ENCODE measurements at places on chromosomes 6 and 20.

DNA sequence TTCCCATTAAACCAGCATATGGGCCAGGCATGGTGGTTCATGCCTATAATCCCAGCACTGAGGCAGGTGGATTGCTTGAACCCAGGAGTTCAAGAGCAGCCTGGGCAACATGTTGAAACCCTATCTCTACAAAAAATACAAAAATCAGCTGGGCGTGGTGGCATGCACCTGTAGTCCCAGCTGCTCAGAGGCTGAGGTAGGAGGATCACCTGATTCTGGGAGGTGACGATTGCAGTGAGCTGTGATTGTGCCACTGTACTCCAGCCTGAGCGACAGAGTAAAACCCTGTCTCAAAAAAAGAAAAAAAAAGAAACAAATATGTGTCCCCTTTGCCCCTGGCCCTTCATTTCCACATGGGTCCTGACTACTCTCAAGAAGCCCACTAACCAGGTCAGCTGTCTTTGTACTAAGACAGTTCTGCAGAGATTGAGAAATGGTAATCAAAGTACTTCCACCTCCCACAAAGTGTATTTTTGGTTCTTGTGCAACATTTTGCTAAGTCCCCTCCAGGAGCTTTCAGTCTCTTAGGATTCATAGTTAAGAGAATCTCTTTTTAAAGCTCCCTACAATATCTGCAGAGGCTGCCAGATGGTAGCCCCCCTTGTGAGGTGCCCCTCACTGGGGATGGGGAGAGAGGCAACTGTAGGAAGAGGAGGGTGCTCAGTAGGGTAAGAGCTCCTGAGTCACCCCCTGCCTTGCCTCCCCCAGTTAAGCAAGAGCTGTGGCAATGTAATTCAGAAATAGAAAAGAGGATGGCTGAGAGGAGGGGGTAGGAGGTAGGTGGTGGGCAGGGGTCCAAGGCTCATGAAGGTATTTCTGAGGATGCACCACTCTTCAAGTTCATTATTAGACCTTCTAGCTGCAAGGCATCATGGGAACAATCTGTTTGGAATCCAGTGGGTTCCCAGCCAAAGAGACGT lies 16.5 kb upstream of the WFDC2 start:
- DNase-seq, result no peak

GRCh38 chr20:6299456-6299855 lies 176.6 kb upstream of the FERMT1 start:
- no peak for DNase-seq

- DNase-seq, result no peak
Observed at GRCh38 chr20:36128463-36129159, 25.9 kb upstream of the EPB41L1 start.

GRCh38 chr6:18154507-18155149 lies at the start of gene TPMT:
Gene TPMT (minus strand): TSS chr6:18155077. CDS start chr6:18149127, 5,950 bp downstream.
- DNase-seq, result no peak

DNA sequence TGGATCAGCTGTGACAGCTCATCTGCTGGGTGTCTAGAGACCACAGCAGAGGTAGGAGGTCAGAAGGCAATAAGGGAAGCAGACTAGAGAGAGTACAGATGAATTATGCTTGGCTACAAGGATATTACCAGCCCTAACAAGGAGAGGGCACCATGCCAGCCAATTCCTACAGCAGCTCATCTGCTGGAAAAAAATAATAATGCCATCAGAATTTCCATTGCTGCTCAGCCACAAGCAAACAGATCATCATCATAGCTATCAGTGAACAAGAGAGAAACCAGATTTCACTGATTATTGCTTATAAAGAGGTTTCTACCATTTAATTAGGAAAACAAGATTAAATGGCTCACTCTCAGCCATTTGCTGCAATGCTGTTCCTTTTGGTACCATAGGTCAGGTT lies 66.5 kb downstream of the PSMG4 start:
- DNase-seq, result no peak

DNA sequence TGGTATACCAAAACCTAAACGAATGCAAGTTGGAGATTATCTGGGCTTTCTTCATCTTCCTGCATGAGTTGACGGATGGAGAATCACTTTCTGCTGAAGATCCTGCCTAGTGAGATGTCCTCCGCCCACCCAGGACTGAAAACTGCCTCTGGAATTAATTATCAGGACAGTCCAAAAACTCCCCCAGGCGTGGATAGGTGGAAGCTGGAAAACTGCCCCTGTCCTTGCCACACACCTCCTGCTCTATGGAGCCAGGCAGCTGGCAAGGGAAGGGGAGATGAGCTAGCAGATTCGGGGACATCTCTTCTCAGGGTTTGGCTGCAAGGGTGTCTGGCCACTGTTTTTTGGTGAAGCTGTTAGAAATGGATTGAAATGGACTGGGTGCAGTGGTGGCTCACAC lies 89.3 kb upstream of the ZNFX1 start:
- no peak for DNase-seq

DNA sequence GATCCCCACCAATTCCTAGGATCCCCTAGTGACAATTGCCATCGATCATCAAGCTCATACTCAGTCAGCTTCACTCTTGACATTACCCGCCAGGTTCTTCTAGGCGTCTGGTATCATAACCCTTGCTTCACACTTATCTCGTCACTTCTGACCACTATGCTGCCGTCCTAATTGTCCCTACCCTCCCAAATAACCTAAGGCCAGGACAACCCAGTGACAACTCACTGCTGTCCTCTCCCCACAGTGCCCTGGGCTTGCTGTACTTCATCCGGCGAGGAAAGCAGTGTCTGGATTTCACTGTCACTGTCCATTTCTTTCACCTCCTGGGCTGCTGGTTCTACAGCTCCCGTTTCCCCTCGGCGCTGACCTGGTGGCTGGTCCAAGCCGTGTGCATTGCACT lies 3.7 kb downstream of the SYS1 start:
- no peak for DNase-seq

DNA sequence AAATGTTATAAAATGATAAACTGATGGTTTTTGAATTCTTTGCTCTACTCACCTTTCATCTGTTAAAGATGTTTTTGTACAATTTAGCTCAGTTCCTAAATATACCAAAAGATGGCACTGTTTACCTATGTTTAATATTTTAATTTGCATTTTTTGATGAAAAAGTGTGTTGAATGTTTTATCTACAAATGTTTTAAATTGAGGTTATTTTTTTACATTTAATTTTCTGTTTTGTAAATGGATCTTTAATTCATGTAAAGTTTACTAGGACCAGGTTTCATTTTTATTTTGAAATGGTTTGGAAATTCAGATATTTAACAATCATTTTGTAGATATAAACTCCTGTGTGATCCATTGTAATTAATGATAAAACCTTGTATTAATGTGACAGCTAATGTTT lies 30.0 kb downstream of the CDKAL1 start:
- DNase-seq, result no peak

Data from thoracic aorta (tissue), 2 donors.